ENCODE measurements at places on chromosomes 1 and 21.

- DNase-seq: no peak
Measured at GRCh38 chr1:99811075-99811474, 39.1 kb upstream of the AGL start.

- DNase-seq: no peak
Measured at GRCh38 chr1:20785907-20786252, 1.2 kb downstream of the HP1BP3 start.

GRCh38 chr1:50700214-50700613, 259.9 kb downstream of the FAF1 start:
- no peak for DNase-seq

- no peak for DNase-seq
Measured at GRCh38 chr1:61419657-61420056, 305.3 kb downstream of the TM2D1 start.

- no peak for DNase-seq
Measured at GRCh38 chr1:163406772-163407171, 85.0 kb downstream of the NUF2 start.

GRCh38 chr21:34807146-34807880, 138.5 kb downstream of the CLIC6 start:
- peak; percentile 78 for DNase-seq

GRCh38 chr1:87905651-87906050, 577.0 kb downstream of the LMO4 start:
- no peak for DNase-seq

DNA sequence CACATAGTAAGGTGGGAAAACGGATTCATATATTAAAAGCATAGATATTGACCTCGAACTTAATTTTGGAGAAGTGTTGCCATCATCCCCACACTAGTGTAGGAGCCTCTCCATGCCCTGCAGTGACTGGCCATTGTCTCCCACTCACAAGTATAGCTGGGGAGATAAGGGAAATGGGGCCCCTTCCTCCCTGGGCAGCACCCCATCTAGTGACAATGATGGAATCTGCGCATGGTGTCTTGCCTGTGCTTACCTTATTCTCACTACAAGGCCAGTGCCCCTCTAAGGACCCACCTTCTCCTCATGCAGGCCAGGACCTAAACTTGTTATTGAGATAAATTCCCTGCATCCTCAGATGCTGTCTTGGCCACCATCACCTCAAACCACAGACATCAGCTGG, 374.9 kb downstream of the NTNG1 start:
- no peak for DNase-seq

DNA sequence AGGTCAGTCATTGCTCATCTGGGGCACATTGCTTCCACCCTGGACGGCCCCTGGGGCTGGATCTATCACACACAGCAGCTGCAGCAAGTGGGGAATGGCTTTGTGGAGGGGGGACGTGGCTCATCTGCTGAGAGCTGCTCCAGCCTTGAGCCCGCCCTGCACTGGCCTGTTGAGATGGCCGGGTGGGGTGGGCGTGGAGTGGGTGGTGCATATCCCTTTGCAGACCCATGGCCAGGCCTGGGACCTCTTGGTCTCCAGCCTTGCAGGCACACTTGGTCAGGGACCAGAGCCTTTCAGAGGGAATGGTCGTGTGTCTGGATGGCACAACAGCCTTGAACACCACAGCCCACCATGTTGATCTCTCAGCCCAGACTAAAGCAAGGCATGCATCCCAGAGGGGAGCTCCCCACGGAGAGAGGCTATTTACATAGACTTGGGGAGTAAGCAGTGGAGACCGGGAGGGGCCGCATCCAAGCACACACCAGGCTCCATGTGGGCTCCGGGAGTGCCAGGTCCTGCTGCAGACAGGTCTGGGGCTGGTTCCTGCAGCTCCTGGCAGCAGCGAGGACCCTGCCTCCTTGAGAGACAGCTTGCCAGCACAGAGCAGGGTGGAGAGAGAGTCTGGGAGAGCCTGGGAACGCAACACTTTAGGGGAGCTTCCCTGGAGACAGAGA, 52.8 kb upstream of the SELENON start:
- no peak for DNase-seq

GRCh38 chr1:151834239-151834638, 2.6 kb upstream of the RORC start:
- DNase-seq: no peak

DNA sequence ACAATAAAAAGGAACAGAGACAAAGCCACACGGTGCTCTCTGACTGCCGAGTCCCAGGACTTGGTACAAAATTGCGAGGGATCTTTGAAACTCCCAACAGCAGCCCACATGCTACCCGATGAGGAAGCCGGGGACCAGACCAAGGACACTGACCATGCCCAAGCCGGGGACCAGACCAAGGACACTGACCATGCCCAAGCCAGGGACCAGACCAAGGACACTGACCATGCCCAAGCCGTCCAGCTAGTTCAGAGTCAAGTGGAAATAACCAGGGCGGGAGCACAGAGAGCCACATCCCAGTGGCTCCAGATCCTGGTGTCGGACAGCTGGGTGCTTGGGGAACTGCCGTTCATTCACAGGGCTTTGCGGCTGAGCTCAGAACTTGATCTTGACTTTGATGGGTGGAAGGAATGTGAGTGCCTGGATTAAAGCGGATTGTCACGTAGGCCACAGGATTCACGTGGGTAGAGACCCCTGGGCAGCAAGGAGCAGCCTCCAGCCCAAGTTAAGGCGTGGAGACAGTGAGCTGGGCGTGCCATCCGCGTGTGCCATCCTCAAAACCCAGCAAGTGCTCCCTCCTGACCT, 16.5 kb upstream of the TRAPPC10 start:
- no peak for DNase-seq

GRCh38 chr1:182972829-182973228, 19.9 kb upstream of the SHCBP1L start:
- no peak for DNase-seq

- DNase-seq: no peak
Measured at GRCh38 chr1:147083919-147084272, 88.4 kb downstream of the PRKAB2 start.

DNA sequence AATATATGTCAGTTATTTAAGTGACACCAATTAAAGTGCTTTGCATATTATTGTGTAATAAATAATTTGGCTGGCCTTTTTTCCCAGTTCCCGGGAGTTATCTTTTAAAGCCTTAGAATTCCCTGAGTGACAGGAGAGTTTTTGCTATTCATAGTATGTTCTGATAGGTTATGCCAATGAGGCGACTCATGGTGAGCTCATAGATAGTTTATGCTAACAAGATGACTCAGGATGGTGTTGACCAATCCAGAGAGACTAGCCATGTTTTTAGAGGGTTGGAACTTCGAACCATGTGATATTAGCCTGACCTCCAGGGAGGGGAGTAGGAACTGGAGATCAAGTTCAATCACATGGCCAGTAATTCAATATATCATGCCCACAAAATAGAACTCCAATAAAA, 310.8 kb downstream of the USP25 start:
- DNase-seq: no peak

DNA sequence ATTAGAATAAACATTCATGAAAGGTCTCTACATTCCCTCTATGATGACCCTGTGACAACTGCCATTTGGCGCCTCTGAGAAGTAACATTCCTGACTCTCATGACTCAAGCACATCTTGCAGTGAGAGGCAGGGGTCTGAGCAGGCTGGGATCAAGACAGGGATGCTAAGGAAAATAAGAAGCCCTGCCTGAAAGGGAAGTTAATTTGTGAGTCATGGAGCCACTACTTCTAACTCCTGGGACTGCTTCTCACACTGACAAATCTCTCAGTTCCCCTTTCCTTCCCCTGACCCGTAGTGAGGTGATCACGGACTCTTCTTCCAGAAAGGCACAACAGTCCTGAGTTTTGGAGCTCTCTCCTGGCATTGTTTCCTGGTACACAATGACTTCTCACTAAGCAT, 231.9 kb downstream of the TNR start:
- DNase-seq: no peak

DNA sequence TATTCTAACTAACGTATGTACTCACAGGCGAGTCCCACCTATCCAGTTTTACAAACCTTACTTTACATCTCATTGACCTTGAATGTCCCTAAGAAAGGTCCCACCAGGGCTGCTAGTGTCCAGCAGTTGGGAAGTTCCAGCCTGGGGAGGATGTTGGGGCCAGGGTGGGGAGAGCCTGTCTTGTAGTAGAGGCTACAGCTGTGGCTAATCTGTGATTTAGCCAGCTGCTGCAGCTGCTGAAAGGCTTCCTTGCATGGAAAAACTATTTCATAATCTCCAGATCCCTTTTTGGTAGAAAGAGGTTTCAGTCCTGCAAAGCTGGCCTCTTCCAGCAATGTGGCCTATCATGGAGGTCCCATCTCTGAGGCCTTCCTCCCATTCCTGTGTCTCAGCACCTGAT, 23.1 kb downstream of the TNN start:
- no peak for DNase-seq

- no peak for DNase-seq
Measured at GRCh38 chr1:160221089-160221488, 15.9 kb downstream of the PEA15 start.

GRCh38 chr21:18026359-18026758, 207.2 kb upstream of the C21orf91 start:
- no peak for DNase-seq

GRCh38 chr21:45801129-45801964, 157.8 kb downstream of the PCBP3 start:
- no peak for DNase-seq

DNA sequence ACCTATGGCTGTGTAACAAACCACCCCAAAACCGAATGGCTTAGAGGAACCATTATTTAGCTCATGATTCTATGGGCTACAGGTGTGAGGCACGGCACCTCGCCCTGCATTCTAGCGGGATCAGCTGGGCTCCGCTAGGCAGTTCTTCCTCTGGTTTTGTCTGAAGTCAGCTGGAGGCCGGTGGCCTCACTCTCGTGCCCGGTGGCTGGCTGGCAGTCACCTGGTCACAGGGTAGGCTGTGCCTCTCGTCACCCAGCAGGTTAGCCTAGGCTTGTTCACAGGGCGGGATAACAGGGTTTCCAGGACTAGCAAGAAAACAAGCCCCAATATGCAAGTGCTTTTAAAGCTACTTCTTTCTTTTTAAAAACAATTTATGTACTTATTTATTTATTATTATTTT, 16.3 kb upstream of the AGPAT3 start:
- DNase-seq: no peak

- DNase-seq: no peak
Measured at GRCh38 chr1:52725903-52726264, 369 bp upstream of the ZYG11B start.

DNA sequence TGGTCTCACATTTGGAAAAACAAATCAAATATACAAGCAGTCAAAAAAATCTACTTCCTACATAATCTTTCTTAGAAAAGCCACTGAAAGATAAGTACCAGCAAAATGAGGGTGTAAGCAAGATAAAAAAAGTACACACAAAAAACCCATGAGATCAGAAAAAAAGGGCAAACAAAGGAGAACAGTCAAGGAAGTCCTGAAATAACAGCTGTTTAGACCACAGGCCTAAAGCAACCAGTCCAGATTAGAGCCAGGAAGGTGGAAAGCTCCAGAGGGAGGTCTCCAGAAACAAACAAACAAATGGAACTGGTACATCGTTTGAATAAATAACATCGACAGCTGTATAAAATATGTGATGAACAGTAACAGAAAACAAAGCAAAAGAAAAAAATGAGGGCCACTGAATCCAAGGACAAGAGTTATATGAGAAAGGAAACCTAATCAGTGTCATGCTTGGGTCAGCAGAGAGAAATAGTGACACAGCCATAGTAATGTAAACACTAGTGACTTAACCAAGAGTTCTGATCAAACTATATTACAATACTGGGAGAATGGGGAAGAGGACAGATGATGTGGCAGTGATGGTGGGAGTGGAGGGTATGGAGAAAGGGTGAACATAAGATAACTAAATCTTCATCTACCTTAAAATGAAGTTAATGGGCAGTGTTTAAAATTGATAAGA, 67.5 kb downstream of the NVL start:
- no peak for DNase-seq

DNA sequence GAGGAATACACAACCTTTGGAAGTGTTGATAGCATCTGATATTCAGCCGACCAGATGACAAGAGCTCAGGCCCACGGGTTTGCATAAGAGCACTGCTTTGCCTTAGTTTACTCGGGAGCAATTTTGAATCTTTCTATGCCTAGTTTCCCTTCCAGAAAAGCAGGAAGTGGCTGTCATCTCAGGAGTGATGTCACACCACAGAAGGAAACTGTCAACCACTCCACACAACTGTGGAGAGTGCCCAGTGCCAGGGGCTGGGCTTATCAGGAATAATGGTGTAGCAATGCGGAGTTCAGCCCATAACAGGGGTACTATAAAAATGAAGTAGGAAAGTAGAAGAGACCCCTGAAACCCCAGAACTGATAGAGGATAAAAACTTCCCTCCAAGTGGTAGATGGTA, 28.4 kb downstream of the NTPCR start:
- DNase-seq: no peak

GRCh38 chr1:212981025-212981495, 30.7 kb downstream of the VASH2 start:
- no peak for DNase-seq

DNA sequence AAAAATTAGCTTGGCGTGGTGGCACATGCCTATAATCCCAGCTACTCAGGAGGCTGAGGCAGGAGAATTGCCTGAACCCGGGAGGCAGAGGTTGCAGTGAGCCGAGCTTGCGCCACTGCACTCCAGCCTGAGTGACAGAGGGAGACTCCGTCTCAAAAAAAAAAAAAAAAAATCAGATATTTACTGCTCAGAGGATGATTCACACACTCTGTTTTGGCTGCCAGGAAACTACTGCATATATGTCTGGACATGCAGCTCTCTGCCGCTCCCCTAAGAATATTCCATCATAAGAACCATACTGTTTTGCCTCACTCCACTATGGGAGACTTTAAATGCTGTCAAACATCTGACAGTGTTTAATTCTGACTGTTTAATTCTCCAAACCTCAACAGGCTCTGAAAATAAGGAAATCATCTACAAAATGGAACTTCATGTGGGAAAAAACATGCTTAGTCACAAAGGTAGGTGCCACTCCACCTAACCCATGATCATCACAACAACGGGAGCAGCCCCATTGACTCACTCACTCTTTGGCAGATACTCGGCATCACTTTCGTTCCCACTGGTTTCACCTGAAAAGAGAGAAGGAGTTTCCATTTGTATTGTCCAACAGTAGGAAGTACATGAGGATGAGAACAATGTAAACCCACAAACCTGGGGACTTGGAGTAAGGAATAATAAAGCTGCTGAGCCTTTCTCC, 29.3 kb upstream of the BCAS2 start:
- no peak for DNase-seq

GRCh38 chr1:78142736-78143135, 97.0 kb downstream of the GIPC2 start:
- DNase-seq: no peak

GRCh38 chr1:15155888-15156741, 2.6 kb downstream of the TMEM51 start:
- no peak for DNase-seq

DNA sequence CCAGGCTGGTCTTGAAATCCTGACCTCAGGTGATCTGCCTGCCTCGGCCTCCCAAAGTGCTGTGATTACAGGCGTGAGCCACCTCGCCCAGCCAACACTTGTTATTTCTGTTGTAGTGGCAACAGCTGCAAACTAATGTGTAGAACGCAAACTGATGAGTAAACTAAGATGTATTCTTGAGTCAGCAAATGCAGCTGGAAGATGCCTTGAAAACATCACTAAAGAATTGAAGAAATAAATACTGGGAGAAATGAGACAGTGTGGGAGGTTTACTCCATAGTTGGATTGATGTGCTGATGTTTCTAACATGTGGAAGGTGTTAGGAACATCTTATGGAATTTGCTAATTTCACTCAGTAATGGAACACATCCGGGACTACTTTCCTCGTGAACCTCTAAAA, 61.3 kb upstream of the KCNE2 start:
- DNase-seq: no peak

GRCh38 chr1:19219451-19219850, 9.4 kb upstream of the UBR4 start:
- peak; percentile 43 for DNase-seq

All from activated CD8-positive, alpha-beta memory T cell treated with anti-CD3 and anti-CD28 coated beads, Interleukin-2, amount 50 U/mL, for 48 hours (primary cell).